ENCODE measurements at places on chromosomes 5 and 9. TPM values are rescaled to one million over a fixed set of nuclear protein-coding genes. Genes with fewer than 3 reads are reported as not detected.

The S1PR3 gene
- 7.1 TPM for total RNA-seq

The MLANA gene
- not detected for total RNA-seq

The SV2C gene
- 0.05 TPM for total RNA-seq

The IFNK gene
- not detected for total RNA-seq

The FOXE1 gene
- 0.05 TPM for total RNA-seq

The SHOC1 gene
- not detected for total RNA-seq

The FIBCD1 gene
- 8.8 TPM for total RNA-seq

The RNF44 gene
- total RNA-seq = 233 TPM

The ALDH7A1 gene
- total RNA-seq = 178 TPM

The TRPM6 gene
- 0.78 TPM for total RNA-seq

The SLC28A3 gene
- total RNA-seq = 0.05 TPM

The SYK gene
- 7.4 TPM for total RNA-seq

The OSMR gene
- 2.5 TPM for total RNA-seq

The MYORG gene
- 9.7 TPM for total RNA-seq

- H3K27ac ChIP-seq = no peak overlapping the region
- H3K4me3 ChIP-seq = peak overlapping the region; percentile 64
- DNase-seq = peak; percentile 50
Observed at GRCh38 chr9:122218935-122219855, 9.6 kb downstream of the LHX6 start.

DNA sequence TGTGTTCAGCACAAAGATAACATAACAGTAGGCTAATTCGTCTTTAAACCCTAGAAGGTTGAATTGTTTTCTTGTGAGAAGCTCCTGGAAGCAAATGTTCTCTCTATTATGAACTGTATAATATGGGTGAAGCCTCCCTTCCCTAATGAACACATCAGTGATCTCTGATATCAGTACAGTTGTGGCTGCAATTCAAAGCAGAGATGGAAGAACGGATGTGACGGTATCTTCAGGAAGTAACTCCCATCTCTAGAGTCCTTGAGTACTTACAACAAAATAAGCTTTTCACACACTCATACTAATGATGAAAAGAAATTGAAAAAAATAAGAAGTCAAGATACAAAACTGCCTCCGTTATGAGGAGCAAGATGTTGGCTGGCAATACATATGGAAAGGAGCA, 4.5 kb downstream of the HCN1 start:
- DNase-seq = no peak
- no peak overlapping the region for H3K4me3 ChIP-seq
- peaks cover 19% of the 10 kb centered on the region for H3K4me1 ChIP-seq
- H3K27ac ChIP-seq = no peak overlapping the region
- peaks cover 17% of the 10 kb centered on the region for H3K27me3 ChIP-seq
- no peaks in the 10 kb centered on the region for H3K36me3 ChIP-seq

GRCh38 chr5:94432499-94432898, 185.9 kb downstream of the KIAA0825 start:
- H3K27me3 ChIP-seq = no peaks in the 10 kb centered on the region
- DNase-seq = no peak
- no peak overlapping the region for H3K27ac ChIP-seq
- peaks cover 13% of the 10 kb centered on the region for H3K36me3 ChIP-seq
- H3K4me1 ChIP-seq = peaks cover 10% of the 10 kb centered on the region

GRCh38 chr5:87499478-87500410, 87.0 kb upstream of the CCNH start:
- peak; percentile 13 for DNase-seq
- no peaks in the 10 kb centered on the region for H3K4me1 ChIP-seq
- H3K4me3 ChIP-seq = no peak overlapping the region
- no peaks in the 10 kb centered on the region for H3K36me3 ChIP-seq
- no peaks in the 10 kb centered on the region for H3K27me3 ChIP-seq

- H3K4me1 ChIP-seq = peaks cover 5% of the 10 kb centered on the region
- H3K27ac ChIP-seq = no peak overlapping the region
- H3K27me3 ChIP-seq = peaks cover 4% of the 10 kb centered on the region
- H3K36me3 ChIP-seq = peaks cover 4% of the 10 kb centered on the region
- no peak overlapping the region for H3K4me3 ChIP-seq
Observed at GRCh38 chr9:31253800-31254762, 1130.4 kb upstream of the ACO1 start.

DNA sequence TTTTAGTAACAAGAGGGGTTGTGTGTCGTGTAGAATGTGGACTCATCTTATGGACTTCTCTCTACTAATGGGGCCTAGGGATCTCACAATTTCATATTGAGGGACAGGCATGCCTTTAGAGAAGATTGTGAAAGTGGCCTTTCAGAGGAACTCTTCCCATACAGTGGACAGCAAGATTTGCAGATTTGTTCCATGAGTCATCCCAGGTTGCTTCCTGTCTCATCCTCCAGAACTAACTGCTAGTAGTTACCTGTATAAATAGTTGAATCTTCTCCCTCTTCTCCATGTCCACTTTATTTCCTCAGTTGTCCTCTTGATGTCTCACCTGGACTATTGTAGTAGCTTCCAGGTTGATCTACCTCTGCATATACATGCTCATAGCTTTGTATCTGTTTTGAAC, 997.5 kb upstream of the CTNND2 start:
- no peak for DNase-seq
- H3K27ac ChIP-seq = no peak overlapping the region
- no peaks in the 10 kb centered on the region for H3K27me3 ChIP-seq
- no peaks in the 10 kb centered on the region for H3K4me1 ChIP-seq
- no peaks in the 10 kb centered on the region for H3K36me3 ChIP-seq

DNA sequence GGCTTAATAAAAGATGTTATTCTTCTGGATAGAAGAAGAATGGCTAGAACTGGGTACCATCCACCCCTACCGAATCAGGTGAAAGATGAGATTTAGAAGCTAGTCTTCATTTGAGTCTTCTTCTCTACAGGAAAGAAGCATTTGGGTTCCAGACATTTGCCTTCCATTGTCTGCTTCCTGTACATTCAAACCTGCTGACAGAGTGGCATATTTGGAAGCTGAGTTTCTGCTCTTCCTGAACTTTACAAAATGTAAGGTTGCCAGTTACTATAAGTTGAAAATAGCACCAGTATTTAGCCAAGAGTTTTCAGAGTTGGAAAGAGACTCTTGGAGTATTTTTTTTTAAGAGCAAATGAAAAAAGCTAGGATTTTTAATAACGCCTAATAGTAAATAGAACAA, 525.4 kb upstream of the TLE4 start:
- H3K36me3 ChIP-seq = no peaks in the 10 kb centered on the region
- no peak overlapping the region for H3K27ac ChIP-seq
- no peaks in the 10 kb centered on the region for H3K27me3 ChIP-seq
- H3K4me1 ChIP-seq = peaks cover 10% of the 10 kb centered on the region
- no peak overlapping the region for H3K4me3 ChIP-seq

DNA sequence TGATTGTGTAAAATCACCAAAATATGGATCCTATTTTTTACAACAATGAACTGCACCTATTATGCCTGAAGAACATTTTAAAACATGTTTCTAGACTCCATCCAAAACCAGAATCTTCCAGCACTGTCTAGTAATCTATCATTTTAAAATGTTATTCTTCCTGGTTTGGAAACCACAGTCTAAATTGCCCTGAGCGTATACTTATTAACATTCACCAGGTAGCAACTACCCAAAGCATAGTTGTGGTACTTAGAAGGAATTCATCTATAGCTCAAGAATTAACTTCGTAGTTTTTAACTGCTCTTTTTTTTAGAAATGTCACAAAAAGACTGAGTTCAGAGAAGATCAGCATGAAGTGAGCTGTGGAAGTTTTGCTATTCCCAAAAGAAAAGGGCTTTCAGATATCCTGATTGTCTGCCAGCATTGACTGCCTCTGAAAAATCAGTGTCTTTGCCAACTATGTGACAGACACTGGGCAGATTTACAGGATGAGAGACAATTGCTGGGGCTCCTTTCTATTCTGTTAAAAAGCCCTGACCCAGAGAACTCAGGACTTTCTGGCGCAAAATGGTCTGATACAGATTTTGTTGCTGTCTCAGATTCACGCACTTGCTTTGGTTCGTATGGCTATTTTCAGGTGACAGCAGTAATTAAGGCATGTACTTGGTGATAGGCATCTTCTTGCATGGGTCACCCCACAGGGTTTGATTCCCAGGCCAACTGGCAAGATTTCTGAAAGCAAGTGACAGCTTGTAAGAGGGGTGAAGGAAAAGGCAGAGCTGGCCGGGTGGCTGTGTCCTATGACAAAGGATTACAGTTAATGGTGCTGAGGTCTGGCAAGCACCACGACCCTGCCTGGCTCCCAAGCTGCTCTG, 152.5 kb upstream of the RAI14 start:
- H3K4me1 ChIP-seq = peaks cover 5% of the 10 kb centered on the region
- H3K27ac ChIP-seq = no peak overlapping the region
- H3K27me3 ChIP-seq = no peaks in the 10 kb centered on the region

DNA sequence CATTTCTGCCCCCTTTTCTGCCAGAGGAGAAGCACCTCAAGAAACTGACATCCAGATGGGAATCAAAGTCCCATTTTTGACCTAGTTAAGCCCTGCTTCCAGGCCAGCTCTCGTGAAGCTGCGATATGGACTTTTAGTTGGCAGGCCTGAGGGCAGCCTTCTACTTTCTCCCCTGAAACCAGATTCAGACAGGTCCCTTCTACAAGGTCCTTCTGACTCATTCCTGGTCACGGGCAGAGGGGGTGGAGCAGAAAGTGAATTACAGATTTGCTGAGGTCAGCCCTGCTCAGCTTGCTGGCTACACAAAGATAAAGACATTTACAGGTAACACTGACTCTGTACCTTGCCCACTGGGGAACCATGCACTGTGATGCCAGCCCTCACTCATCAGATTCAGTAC, 52.8 kb upstream of the TUT7 start:
- H3K4me3 ChIP-seq = no peak overlapping the region
- H3K27me3 ChIP-seq = peaks cover 100% of the 10 kb centered on the region
- H3K36me3 ChIP-seq = peaks cover 3% of the 10 kb centered on the region
- no peak for DNase-seq

DNA sequence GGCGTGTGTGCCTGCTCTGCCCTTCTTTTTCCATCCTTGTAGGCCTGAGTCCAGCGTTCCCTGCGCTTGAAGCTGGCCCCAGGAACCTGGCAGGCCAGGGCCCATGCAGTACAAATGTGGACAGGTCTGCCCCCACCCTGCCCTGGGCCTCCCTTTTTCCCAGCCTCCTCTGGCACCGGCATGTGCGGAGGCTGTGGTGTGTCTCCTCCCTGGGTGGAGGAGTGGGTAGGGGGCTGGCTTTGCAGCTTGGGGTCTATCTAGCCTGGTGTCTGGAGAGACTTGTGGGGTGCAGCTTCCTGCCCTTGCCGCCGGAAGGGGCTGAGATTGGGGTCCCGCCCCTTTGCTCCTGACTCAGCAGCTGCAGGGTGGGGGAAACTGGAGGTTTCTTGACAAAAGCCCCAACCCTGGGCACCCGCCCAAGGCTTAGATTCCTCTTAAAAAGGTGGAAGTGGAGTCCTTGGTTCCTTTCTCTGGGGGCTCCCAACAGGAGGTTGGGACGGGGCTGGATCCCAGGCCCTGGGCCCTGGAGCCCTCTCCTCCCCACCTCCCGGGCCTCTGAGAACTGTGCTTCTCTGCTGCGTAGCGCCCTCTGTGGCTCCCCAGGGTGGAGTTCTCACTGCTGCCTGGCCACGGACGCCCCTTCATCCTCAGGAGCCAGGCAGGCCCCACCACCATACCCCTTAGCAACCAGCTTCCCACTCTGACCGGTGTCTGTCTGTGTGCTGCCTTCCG, 18.0 kb downstream of the RXRA start:
- H3K36me3 ChIP-seq = no peaks in the 10 kb centered on the region
- no peak overlapping the region for H3K4me3 ChIP-seq
- H3K27me3 ChIP-seq = no peaks in the 10 kb centered on the region
- H3K4me1 ChIP-seq = no peaks in the 10 kb centered on the region
- H3K27ac ChIP-seq = peak overlapping the region; percentile 45

DNA sequence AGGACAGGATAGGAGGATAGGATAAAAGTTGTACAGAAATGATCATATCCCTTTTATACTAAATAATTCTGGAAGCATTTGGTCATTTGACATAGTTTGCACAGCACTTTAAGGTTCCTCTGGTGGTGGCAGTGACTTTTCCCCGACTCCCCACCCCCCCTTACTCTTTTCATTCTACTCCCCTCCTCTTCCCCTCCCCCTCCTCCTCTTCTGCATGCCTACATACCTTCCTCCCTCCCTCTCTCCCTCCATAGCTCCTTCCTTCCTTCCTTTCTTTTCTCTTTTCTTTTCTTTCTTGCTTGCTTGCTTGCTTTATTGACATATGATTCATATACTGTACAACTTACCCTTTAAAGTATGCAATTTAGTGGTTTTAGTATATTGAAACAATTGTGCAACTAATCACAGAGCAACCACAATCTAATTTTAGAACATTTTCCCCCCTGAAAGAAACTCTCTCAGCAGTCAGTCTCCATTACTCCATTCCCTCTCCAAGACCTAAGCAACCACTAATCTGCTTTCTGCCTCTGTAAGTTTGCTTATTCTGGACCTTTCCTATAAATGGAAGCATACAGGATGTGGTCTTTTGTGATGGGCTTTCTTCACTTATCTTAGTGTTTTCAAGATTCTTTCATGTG, 159.0 kb downstream of the HACD4 start:
- H3K27me3 ChIP-seq = no peaks in the 10 kb centered on the region
- peak overlapping the region; percentile 97 for H3K27ac ChIP-seq
- DNase-seq = no peak
- H3K36me3 ChIP-seq = no peaks in the 10 kb centered on the region
- peak overlapping the region; percentile 48 for H3K4me3 ChIP-seq

GRCh38 chr9:15724016-15724415, 171.2 kb downstream of the CCDC171 start:
- DNase-seq = no peak
- H3K27me3 ChIP-seq = no peaks in the 10 kb centered on the region
- H3K4me1 ChIP-seq = peaks cover 15% of the 10 kb centered on the region
- no peak overlapping the region for H3K27ac ChIP-seq

GRCh38 chr5:103466495-103466894, 96.1 kb downstream of the NUDT12 start:
- H3K27me3 ChIP-seq = no peaks in the 10 kb centered on the region
- H3K4me3 ChIP-seq = no peak overlapping the region
- H3K27ac ChIP-seq = no peak overlapping the region
- DNase-seq = no peak
- H3K4me1 ChIP-seq = no peaks in the 10 kb centered on the region
- no peaks in the 10 kb centered on the region for H3K36me3 ChIP-seq

GRCh38 chr9:38096238-38096805, 27.3 kb upstream of the SHB start:
- H3K4me3 ChIP-seq = no peak overlapping the region
- H3K36me3 ChIP-seq = no peaks in the 10 kb centered on the region
- H3K4me1 ChIP-seq = peaks cover 7% of the 10 kb centered on the region
- H3K27me3 ChIP-seq = peaks cover 14% of the 10 kb centered on the region

- no peak for DNase-seq
- H3K27ac ChIP-seq = no peak overlapping the region
- H3K27me3 ChIP-seq = peaks cover 27% of the 10 kb centered on the region
- H3K4me3 ChIP-seq = no peak overlapping the region
- H3K4me1 ChIP-seq = peaks cover 19% of the 10 kb centered on the region
Observed at GRCh38 chr9:96183751-96184150, 118.2 kb downstream of the HSD17B3 start.

DNA sequence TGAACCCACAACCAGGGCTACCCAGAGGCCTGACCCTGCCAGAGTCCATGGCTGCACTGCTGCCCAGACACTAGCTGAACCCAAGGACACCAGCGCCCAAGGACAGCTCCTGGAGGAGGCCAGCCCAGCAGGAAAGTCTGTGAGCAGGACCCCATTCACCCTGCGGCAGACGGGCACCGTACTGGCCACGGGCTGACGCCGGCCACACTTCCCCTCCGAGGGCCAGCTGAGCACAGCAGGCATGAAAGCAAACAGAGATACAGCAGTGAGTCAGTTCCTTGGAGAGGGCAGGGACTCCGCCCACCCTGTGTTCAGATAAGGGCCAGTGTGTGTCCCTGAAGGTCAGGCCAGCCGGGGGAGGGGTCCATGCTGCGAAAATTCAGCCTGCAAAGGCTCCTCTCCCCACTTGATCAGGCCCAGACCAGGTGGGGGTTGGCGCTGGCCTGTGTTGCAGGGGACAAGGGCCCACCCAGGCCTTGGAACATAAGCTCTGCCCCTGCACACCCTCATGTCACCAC, 3.2 kb downstream of the RNF208 start:
- peaks cover 4% of the 10 kb centered on the region for H3K4me1 ChIP-seq
- H3K27ac ChIP-seq = 0 out of 2 replicates have a peak overlapping the region, but pooled peaks have one; percentile 19
- DNase-seq = no peak
- H3K36me3 ChIP-seq = 0 out of 2 replicates have a peak, but pooled peaks cover 3% of the 10 kb centered on the region

Data from WTC11 (cell line).